Posterior vena cava (tissue), 2 donors: ENCODE measurements at places on chromosomes 3 and 15.

DNA sequence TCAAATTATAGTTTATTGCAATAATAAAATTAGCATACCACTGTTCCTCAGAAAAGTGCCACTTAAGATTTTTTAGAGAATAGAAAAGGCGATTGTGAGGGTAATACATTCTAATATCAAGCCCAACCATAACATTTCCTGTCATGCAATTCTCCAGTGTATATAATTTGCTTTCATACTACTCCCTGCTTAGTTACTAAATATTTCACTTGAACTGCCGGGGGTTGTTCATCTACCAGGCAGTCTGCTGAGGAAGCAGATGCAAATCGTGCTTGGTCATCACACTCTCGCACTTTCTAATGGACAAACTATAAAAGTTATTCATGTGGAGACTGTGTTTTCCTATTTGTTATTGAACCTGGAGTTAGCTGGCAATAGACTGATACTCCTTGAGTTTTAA lies 645.6 kb upstream of the CBLB start:
- no peak for DNase-seq

DNA sequence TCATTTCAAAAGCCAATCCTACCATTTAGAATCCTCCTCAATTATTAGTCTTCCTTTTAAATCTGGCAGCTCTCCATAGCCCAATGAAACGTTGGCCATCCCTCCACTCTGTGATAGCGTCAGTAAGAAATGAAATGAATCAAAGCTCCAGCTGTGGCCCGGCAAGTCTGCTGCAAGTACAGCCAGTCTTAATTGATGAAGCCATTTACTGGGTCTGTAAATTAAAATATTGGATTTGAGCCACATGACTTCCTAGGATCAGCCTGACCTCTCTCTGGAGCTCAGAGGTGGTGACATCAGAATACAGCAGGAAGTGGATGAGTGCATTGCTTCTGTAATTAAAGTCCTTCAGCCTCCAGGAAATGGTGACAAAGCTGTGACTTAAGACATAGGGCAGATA lies 347.0 kb upstream of the LMCD1 start:
- no peak for DNase-seq

DNA sequence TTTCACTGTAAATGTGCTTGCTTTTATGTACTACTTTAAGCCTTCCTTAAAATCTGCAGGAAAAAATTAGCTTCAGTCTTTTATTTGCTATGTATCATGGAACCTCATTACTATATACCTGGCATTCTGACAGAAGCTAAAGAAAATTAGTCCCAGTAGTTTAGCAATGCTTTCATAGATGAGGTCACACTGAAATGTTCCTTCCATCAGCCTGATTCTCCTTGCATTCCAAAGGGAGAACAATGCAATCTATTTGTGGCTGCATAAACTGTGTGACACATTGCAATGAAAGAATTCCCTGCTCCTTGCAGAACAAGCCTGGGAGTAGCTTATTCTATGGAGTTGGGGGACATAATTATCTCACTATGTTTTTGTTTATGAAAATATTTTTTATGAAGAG lies 691.5 kb upstream of the ARPP21 start:
- DNase-seq: no peak

- DNase-seq: no peak
Observed at GRCh38 chr3:182671942-182672341, 121.4 kb upstream of the ATP11B start.

GRCh38 chr15:54102704-54103103 lies 124.5 kb downstream of the UNC13C start:
- no peak for DNase-seq
